ENCODE measurements at places on chromosomes 11 and 22.
A peak's percentile ranks its signal among the peaks of the same experiment; 100 is the strongest.

DNA sequence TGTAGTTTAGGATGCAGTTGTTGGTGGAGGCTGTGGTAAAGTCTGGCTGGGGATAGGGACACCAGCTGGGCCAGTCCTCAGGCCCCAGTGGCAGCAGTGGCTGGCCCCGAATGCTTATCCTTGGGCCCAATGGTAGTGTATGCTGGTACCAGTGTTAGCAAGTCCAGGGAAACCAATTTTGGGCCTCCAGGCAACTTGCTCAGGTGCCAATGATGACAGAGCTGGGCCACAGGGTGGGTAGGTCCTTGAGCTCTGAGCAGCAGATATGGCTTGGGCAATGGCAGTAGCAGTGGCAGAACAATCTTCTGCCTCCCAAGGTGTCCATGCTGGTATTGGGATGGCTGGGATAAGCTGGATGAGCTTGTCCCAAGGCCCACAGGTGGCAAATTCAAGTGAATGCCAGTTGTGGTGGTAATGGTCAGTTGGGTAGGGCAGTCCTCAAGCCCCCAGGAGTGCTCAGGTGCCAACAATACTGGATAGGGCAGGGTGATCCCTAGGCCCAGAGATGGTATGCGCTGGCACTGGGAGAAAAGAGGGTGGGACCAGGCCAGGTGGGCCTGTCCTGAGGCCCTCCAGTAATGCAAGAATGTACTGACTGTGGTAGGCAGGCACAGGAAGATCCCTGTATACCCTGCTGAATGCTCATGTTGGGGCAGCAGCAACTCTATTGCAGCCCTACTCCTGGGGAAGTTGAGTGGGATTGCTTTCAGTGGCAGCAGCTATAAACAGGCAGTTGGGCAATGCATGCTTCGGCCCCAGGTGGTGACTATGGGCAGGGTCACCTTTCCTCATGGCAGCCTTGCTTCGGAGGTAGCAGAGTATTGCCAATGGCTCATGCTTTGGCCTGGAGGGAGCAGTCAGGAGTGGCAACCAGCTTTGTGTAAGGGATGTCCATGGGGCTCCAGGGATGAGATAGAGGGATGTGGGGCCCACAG lies 54.7 kb downstream of the KCNQ1OT1 start:
- DNase-seq, result no peak

- DNase-seq, result peak; percentile 4
These were observed at the start of gene DEUP1 for GRCh38 chr11:93330446-93330984. Gene DEUP1 (plus strand): TSS chr11:93330742. CDS start chr11:93332260, 1,518 bp downstream.

DNA sequence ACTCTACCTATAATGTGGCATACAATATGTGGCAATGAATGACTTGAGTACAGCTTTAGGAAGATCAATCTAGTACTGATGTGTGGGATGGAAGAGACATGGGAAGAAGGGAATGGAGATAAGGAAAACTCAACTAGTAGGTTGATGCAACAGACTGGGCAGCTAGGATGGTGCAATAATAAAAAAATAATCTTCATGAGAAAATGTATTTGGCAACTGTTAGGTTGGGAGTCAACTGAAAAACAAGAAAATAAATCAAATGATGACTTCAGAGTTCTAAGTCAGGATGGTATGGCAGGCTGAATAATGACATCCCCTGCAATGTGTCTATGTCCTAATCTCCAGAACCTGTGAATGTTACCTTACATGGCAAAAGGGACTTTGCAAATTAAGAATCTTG lies 236.8 kb upstream of the PITPNB start:
- no peak for DNase-seq

GRCh38 chr11:100760744-100761143 lies 73.7 kb downstream of the ARHGAP42 start:
- no peak for DNase-seq

- no peak for DNase-seq
These were observed 191.6 kb upstream of the CCDC90B start for GRCh38 chr11:83477772-83478171.

DNA sequence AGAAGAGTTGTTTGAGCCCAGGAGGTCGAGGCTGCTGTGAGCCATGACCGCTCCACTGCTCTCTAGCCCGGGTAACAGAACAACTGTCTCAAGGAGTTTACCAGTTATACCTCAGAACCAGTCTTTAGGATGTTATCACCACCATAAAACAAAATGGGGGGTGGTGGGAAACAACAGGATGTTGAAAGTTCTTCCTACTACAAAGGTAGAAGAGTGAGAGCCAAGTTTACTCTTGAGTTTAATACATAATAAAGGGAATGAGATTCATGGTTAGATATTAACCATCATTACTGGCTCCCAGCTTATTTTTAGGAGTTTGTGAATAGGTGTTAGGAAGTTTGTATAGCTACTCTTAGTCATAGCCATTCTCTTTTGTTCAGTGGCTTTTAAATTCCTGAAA lies 78.8 kb upstream of the HORMAD2 start:
- DNase-seq, result no peak

DNA sequence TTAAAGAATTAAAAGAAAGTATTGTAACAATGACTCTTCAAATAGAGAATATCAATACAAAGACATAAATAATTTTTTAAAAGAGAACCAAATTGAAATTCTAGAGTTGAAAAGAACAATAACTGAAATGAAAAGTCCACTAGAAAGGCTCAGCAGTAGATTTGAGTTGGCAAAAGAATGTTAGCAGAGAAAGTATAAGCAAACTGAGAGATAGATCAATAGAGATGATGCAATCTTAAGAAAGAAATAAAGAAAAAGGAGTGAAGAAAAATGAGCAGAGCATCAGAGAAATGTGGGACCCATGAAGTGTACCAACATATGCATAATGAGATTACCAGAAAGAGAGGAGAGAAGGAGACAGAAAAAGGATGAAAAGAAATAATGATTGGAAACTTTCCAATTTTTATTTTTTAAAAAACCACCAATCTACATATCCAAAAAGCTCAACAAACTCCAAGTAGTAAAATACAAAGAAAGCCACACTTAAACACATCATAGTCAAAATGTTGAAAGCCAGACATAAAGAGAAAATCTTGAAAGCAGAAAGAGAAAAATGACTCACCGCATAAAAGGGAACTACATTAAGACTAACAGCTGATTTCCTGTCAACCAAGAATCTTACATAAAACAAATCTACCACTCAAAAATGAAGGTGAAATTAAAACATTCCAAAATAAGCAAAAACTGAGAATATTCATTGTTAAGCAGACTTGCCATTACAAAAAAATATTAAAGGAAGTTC lies 20.9 kb downstream of the NCF4 start:
- no peak for DNase-seq

DNA sequence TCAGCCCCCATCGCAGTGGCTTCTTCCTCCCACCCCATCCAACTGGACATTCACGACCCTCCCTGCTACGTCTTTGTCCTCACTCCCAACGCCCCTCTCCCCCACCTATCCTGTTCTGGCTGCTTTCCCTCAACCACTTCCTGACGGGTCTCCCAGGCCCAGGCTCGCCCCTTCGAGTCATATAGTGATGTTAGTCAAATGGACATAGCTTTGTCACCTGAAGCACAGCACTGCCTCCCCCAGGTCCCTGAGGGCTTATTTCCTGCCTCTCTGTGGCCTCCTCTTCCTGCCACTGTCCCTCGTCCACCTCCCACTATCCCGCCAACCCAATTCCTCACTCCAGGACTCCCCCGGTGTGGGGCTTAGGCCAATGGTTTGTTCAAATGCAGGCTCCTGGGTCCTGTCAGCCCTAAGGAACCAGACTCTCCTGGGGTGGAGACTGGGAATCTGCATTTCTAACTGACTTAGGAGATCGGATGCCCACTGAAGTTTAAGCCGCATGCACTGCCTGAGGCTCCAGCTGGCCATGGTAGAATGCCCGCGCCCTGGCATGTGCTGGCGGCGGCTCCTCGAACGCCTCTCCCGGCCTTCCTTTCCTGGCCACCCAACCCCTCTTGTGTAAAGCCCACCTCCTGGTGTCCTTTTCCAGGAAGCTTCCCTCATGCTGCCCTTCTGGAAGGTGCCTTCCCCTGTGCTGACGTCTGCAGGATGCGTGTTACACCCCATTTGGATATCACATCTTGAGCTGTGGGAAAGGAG lies 18.3 kb downstream of the SUN2 start:
- DNase-seq, result no peak

DNA sequence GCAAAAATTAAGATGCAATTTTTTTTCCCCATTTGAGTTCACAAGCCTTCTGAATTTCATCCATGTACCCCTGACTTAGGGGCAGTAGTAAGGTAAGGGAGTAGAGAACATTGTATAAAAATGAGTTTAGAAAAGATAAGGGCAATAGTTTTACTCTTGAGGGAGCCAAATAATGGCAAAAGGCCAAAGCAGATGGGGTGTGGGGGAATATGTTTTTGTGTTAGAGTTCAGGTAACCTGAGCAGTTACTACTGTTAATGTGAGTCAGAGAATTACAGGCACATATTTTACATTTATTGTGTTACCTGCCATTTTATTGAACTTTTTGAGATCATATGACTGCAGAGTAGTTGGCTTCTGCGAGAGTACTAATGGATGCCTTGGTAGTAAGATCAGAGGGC lies 3.1 kb downstream of the EED start:
- no peak for DNase-seq

GRCh38 chr11:60345489-60345888 lies 18.4 kb downstream of the MS4A6E start:
- no peak for DNase-seq

GRCh38 chr11:13661074-13661623 lies 7.3 kb upstream of the FAR1 start:
- DNase-seq, result no peak

DNA sequence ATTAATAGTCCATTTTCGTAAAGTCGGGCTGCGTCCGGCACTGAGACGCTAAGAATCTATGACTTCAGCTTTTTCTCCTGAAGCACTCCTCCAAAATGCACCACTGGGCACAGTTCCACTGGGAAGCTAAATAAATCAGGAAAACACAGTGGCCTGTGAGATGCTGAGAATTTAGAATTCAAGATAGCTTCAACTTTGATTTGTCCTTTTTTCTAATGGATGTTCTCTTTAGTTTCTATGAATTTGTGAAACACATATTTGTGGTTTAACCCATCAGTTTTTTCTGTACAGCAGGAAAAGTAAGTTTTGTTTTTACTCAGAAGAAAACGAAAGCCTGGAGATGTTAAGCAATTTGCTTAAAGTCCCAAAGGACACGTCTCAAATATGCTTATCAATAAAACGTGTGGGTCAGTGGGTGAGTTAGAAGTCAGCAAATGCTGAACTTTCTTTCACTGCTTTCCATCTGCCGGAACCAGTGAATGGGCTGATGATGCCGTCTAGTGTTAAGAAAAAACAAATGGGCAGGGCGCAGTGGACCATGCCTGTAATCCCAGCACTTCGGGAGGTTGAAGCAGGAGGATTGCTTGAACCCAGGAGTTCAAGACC lies 40.7 kb upstream of the CLMP start:
- no peak for DNase-seq

GRCh38 chr11:70471254-70471653 lies 72.9 kb downstream of the CTTN start:
- DNase-seq, result no peak

GRCh38 chr11:119056421-119056999 lies 495 bp downstream of the HYOU1 start:
- DNase-seq, result peak; percentile 58

DNA sequence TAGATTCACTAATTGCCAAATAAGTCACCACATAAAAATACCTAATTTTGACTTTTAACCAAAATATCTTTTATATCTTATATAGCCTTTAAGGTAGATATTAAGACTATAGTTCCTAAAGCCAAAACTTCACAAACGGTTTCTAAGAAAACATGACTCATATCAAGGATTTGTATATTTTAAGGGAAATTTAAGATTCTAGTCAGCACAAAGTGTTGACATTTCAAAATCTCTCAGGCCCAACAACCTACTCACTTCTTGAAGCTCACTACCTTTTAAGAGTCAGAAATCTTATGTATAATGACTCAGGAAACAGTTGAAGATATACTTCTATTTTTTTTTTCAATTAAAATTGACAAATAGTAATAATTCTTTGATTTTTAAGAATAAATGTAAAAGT lies 221.9 kb downstream of the SBF2 start:
- DNase-seq, result no peak

DNA sequence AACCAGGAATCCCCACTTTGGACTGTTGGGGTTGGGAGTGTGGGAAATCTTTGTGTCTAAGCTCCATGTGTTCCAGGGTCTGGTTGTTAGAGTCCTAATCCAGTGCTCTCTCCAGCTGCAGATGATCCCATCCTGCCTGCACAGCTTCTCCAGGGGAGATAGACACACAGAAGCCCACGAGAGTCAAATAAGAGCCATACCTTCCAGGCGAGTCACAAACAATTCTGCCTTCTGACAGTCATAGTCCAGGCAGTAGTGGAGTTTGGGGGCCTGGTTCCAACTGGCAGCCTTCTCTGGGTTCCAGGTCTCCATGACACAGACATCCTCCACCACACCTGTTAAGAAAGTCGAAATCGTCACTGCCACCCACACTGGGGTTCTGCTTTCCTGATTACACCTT lies 32.1 kb downstream of the SYT13 start:
- DNase-seq, result no peak

GRCh38 chr22:42450862-42451261 lies 18.7 kb upstream of the NFAM1 start:
- DNase-seq, result no peak

DNA sequence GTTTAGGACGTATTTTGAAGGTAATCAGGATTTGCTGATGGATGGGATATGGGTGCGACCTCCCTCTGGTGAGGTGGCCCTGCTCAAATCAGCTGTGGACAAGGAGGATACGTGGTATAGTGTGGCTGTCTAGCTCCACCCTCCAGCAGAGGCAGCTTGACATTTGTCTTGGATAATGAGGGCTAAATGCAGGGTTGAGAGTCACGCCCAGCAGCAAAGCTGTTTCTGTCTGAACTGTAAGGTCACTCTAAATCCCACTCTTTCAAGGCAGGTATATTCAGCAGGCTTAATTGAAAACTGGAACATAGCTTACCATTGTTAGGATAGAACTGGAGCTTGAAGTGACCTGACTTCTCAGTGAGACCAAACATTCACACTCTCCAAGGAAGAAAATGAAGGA lies 98.7 kb downstream of the SWAP70 start:
- DNase-seq, result no peak

GRCh38 chr22:46551321-46551720 lies 13.9 kb upstream of the CELSR1 start:
- DNase-seq, result no peak

DNA sequence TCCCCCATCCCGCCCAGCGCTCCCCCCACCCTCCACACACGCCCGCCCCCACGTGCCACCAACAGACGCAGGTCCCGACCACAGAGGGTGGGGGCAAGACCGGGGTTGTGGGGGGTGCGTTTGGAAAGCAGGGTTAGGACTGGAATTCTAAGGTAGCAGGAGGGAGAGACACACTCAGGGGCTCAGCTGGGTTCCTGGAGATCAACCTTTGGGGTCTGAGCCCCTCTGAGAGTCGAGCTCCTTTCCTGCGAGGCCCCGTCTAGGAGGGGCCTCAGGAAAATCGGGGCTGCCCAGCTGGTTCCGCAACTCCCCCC lies 429 bp downstream of the PGGHG start:
- peak; percentile 34 for DNase-seq

- no peak for DNase-seq
These were observed 870.2 kb downstream of the BRD1 start for GRCh38 chr22:48957311-48957986.

- no peak for DNase-seq
These were observed 13.6 kb upstream of the ABCC8 start for GRCh38 chr11:17490232-17490631.

GRCh38 chr11:132463295-132464002 lies 1068.9 kb downstream of the OPCML start:
- no peak for DNase-seq

GRCh38 chr11:86395061-86395551 lies 20.4 kb downstream of the CCDC81 start:
- DNase-seq, result no peak

All from stimulated activated naive CD8-positive, alpha-beta T cell treated with anti-CD3 and anti-CD28 coated beads, Interleukin-15, amount 100 ng/mL, for 72 hours (primary cell).